ENCODE measurements at places on chromosomes 13 and 19.
A peak's percentile ranks its signal among the peaks of the same experiment; 100 is the strongest.

GRCh38 chr19:46299004-46299509, 2.2 kb downstream of the HIF3A start:
- H3K4me3 ChIP-seq = peak overlapping the region; percentile 42
- H3K4me1 ChIP-seq = peaks cover 71% of the 10 kb centered on the region
- peaks cover 4% of the 10 kb centered on the region for H3K27me3 ChIP-seq
- H3K27ac ChIP-seq = peak overlapping the region; percentile 90
- peak; percentile 97 for DNase-seq

- H3K4me1 ChIP-seq = peaks cover 15% of the 10 kb centered on the region
- DNase-seq = no peak
- no peak overlapping the region for H3K27ac ChIP-seq
- H3K27me3 ChIP-seq = no peaks in the 10 kb centered on the region
- no peak overlapping the region for H3K4me3 ChIP-seq
Observed at GRCh38 chr13:30346153-30346788, 38.9 kb upstream of the KATNAL1 start.

DNA sequence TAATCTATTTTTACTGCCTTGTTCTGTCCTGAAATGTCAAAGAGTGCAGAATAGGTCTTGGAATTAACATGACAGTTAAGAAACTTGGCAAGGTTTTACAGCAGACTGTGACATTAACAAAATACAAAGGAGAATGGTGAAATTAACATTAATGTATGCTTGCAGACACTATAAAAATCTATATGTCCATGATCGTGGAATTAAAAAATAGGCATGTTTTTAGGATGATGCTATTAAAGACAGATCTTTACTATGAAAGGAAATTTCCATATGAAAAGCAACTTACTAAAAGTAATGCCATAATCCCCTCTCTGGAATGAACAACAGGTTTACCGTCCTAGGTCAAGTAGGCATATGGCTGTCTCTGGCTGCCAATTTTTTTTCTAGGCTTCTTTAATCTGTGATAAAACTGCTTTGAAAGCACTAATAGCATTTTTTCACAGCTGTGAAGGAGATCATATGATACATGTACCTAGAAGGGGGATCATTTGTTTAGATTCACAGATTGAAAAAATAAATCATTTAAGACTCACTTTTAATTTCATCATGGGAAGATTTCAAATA, 291.5 kb downstream of the ZNF536 start:
- H3K36me3 ChIP-seq = no peaks in the 10 kb centered on the region
- no peak overlapping the region for H3K4me3 ChIP-seq
- peaks cover 7% of the 10 kb centered on the region for H3K27me3 ChIP-seq

GRCh38 chr13:84479656-84480055, 597.4 kb upstream of the SLITRK1 start:
- H3K27me3 ChIP-seq = no peaks in the 10 kb centered on the region
- H3K27ac ChIP-seq = no peak overlapping the region
- no peak for DNase-seq
- H3K4me3 ChIP-seq = no peak overlapping the region
- no peaks in the 10 kb centered on the region for H3K36me3 ChIP-seq
- no peaks in the 10 kb centered on the region for H3K4me1 ChIP-seq

DNA sequence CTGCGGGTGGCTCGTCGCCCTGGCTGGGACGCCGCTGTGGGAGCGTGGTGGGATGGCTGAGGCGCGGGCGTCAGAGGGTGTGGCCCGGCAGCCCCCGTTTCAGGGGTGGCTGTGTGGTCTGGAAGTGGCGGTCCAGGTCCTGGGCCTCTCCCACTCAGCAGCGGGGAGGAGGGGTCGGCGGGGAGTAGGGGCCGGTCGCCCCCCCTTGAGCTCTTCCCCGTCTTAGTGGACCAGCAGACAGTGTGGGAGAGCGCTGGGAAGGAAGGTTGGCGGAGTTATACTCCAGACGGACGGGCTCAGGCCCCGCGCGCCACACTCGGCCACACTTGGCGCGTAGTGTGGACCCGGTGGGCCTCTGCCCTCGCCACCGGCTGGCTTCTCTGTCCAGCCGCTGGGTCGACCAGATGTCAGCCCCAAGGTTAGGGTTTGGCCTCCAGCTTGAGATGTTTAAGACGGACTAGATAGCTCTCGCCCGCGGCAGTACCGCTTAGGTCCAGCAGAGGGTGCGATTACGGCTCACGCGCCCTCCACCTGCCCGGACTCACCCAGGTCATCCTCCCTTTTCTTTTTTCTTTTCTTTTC, 21.7 kb upstream of the ZNF429 start:
- no peaks in the 10 kb centered on the region for H3K36me3 ChIP-seq
- no peak overlapping the region for H3K4me3 ChIP-seq

GRCh38 chr19:48613024-48613851, 1.6 kb downstream of the FAM83E start:
- H3K27ac ChIP-seq = peak overlapping the region; percentile 69
- no peak for DNase-seq
- peaks cover 45% of the 10 kb centered on the region for H3K4me1 ChIP-seq
- H3K4me3 ChIP-seq = no peak overlapping the region

- no peaks in the 10 kb centered on the region for H3K27me3 ChIP-seq
- no peaks in the 10 kb centered on the region for H3K36me3 ChIP-seq
- no peak overlapping the region for H3K4me3 ChIP-seq
- no peaks in the 10 kb centered on the region for H3K4me1 ChIP-seq
- no peak overlapping the region for H3K27ac ChIP-seq
Observed at GRCh38 chr13:90049989-90050671, 1297.4 kb upstream of the MIR17HG start.

DNA sequence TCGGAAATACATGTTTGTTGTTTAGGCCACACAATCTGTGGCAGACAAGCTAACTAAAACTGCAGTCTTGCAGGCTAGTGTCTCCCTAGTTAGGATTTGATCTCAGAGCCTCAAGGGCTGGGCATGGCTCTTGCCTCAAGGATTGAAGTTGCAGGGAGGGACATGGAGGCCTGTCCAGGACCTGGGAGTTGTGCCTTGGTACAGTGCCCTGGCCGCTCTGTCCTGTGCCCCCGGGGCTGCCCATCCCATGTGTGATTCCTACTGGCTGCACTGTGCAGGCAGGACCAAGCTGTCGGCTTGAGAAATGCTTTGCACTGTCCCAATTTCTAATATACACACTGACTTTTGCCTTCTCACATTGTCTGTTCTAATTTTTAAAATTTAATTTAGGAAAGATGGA, 7.5 kb upstream of the ZNF256 start:
- H3K27ac ChIP-seq = no peak overlapping the region
- H3K4me1 ChIP-seq = no peaks in the 10 kb centered on the region
- H3K4me3 ChIP-seq = no peak overlapping the region
- no peaks in the 10 kb centered on the region for H3K36me3 ChIP-seq

DNA sequence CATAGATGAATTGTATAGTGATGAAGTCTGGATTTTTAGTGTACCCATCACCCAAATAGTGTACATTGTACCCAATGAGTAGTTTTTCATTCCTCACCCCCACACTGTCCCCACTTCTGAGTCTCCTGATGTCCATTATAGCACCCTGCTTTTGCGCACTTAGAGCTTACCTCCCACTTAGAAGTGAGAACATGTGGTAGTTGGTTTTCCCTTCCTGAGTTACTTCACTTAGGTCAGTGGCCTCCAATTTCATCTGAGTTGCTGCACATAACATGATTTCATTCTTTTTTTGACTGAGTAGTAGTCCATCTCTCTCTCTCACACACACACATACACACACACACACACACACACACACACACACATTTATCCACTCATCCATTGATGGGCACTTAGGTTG, 43.2 kb upstream of the ALOX5AP start:
- no peak overlapping the region for H3K27ac ChIP-seq

DNA sequence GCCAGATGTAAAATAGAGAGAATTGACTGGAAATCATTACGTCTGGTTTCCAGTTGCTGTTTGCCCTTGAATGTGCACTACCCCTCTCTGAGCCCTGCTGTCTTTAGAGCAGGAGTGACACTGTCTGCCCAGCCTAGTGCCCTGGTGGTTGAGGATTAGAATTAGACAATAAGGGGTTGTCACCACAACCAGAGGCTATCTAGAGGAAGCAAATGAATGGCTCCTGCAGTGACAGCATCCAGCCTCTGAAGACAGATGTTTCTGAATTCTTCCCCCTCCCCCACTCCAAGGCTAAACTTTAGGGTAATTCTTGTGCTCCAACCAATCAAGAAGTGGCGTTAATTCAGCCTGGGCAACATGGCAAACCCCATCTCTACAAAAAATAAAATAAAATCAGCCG, 2.0 kb downstream of the RAB8A start:
- peaks cover 12% of the 10 kb centered on the region for H3K36me3 ChIP-seq
- H3K4me3 ChIP-seq = no peak overlapping the region
- peaks cover 44% of the 10 kb centered on the region for H3K4me1 ChIP-seq
- no peaks in the 10 kb centered on the region for H3K27me3 ChIP-seq
- no peak overlapping the region for H3K27ac ChIP-seq

DNA sequence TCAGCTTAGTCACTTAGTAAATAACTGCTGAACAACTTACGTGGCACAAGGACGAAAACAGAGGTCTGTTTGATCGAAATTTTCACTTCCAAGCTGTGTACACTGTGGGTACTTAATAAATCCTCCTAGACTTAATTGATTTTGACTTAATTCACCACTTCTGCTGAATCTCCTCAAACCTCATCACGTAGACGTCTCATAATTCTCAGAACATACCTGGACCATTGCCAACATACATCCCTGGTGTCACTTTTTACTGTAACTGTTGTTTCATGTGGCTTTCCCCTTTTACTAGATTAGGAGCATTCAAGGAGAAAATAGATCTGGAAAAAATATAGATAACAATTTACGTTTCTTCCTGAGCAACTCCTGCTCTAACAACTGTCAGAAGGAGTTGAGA, 105.0 kb downstream of the MBNL2 start:
- H3K4me3 ChIP-seq = no peak overlapping the region
- no peak overlapping the region for H3K27ac ChIP-seq
- no peaks in the 10 kb centered on the region for H3K27me3 ChIP-seq
- H3K4me1 ChIP-seq = peaks cover 28% of the 10 kb centered on the region
- H3K36me3 ChIP-seq = no peaks in the 10 kb centered on the region

DNA sequence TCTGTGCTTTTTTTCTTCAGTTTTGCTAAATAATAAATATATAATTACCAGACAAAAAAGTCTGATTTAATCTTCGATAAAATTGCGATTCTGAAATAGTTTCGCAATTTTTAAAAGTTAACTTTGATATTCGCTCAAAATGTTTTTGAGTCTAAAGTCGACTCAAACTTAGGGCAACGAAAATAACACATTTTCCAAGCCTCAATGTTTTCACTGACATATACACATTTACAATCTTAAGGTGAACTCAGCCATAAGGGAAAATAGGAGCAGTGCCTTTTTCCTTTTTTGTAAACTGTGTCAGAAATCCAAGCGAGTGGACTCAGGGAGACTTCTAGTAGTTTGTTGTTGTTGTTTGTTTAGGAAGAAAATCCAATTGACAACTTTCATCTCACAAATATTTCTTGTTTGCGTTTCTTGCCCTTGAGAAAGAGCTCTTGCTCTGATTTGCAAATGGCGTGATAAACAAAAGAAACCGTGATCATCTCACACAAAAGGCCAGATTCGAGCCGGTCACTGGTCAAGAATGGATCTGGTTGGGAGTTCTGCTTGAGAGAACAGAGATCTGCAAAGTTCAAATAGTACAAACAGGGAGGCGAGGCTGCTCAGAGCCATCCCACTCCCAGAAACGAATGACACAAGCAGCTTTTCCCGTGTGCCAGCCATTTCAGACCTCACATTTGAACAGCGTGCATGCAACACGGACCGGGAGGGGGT, 2.1 kb downstream of the SOX21 start:
- DNase-seq = no peak
- H3K27me3 ChIP-seq = peaks cover 95% of the 10 kb centered on the region
- H3K4me3 ChIP-seq = peak overlapping the region; percentile 56
- peaks cover 40% of the 10 kb centered on the region for H3K4me1 ChIP-seq
- no peaks in the 10 kb centered on the region for H3K36me3 ChIP-seq

- H3K4me3 ChIP-seq = peak within 1 kb of the TSS; percentile 87
- H3K27me3 ChIP-seq = no peaks in the 10 kb centered on the region
- H3K4me1 ChIP-seq = peaks cover 46% of the 10 kb centered on the region
- peaks cover 8% of the 10 kb centered on the region for H3K36me3 ChIP-seq
Observed at GRCh38 chr19:1383312-1384084, at the start of gene NDUFS7. NDUFS7 (plus strand) TSS chr19:1383907; CDS start chr19:1383927, 20 bp downstream.

GRCh38 chr19:14672188-14672872, 2.3 kb downstream of the ADGRE3 start:
- no peak overlapping the region for H3K4me3 ChIP-seq
- peaks cover 30% of the 10 kb centered on the region for H3K27me3 ChIP-seq
- H3K4me1 ChIP-seq = no peaks in the 10 kb centered on the region
- H3K27ac ChIP-seq = no peak overlapping the region

- H3K27me3 ChIP-seq = no peaks in the 10 kb centered on the region
- H3K4me1 ChIP-seq = no peaks in the 10 kb centered on the region
- no peak for DNase-seq
- no peaks in the 10 kb centered on the region for H3K36me3 ChIP-seq
- no peak overlapping the region for H3K4me3 ChIP-seq
- no peak overlapping the region for H3K27ac ChIP-seq
Observed at GRCh38 chr19:21256722-21257121, 72.5 kb downstream of the ZNF708 start.

- peaks cover 28% of the 10 kb centered on the region for H3K4me1 ChIP-seq
- H3K27ac ChIP-seq = no peak overlapping the region
- no peak for DNase-seq
- H3K4me3 ChIP-seq = no peak overlapping the region
- no peaks in the 10 kb centered on the region for H3K36me3 ChIP-seq
Observed at GRCh38 chr13:51608857-51609406, 24.7 kb downstream of the WDFY2 start.

GRCh38 chr13:44155422-44156293, 218.0 kb upstream of the SERP2 start:
- H3K36me3 ChIP-seq = no peaks in the 10 kb centered on the region
- H3K27ac ChIP-seq = no peak overlapping the region
- peaks cover 32% of the 10 kb centered on the region for H3K4me1 ChIP-seq
- H3K27me3 ChIP-seq = no peaks in the 10 kb centered on the region
- peak overlapping the region; percentile 28 for H3K4me3 ChIP-seq

DNA sequence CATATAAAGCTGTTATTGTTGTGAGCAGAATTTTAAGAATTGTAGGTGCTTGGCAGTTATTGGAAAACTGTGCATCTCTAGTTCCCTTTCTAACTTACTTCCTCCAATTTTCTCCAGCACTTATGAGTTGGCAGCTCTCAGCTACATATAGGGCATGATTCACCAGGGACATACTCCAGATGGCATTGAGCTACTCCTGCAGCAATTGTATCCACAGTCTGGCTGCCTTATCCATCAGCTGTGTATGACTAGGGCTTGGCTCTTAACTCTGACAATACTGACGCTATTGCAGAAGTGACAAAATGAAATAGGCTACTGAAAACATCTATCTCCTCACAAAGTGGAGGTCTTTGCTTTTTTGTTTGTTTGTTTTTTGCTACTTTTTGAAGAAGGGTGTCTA, 276.7 kb downstream of the POU4F1 start:
- H3K4me3 ChIP-seq = no peak overlapping the region
- no peak overlapping the region for H3K27ac ChIP-seq
- H3K4me1 ChIP-seq = no peaks in the 10 kb centered on the region
- no peak for DNase-seq

DNA sequence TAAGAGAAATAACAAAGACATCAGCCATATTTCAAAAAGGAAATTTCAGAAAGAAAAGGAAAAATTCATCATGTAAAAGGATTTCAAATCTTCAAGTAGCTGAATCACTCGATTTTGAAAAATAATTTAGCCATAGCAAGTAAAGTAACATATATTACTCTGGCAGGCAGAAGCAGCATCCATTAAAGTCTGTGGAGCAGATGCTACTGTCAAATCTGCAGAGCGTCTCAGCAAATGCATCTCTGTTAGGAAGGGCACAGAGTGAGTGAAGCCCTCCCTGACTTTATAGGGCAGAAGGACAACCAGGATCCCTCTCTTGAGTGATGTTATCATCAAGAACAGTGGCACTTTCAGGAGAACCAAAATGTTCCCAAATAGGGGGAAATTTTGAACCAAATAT, 445.5 kb downstream of the EFNB2 start:
- no peak overlapping the region for H3K27ac ChIP-seq
- no peaks in the 10 kb centered on the region for H3K4me1 ChIP-seq
- H3K27me3 ChIP-seq = no peaks in the 10 kb centered on the region
- H3K36me3 ChIP-seq = no peaks in the 10 kb centered on the region
- no peak overlapping the region for H3K4me3 ChIP-seq
- no peak for DNase-seq

Data from suprapubic skin (tissue), 4 donors.